ENCODE measurements at places on chromosomes 16 and 17.
A peak's percentile ranks its signal among the peaks of the same experiment; 100 is the strongest.

DNA sequence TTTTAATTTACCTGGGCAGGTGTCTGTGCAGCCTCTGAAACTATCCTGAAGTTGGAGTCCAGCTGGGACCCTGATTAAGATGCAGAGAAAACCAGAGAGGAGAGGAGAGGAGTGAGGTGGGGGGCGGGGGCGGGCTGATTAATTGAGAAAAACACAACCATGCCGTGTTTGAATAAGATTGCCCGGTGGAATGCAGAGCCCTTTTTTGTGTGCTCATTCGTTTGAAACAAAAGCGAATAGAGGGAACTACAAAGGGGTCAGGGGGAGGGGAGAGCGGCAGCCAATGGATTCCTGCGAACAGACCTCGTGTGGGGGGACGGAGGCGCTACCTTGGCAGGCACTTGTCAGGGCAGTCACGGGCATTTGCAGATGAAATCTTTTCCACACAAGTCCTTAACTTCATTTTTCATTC, 355.8 kb downstream of the SOX9 start:
- no peak for DNase-seq

DNA sequence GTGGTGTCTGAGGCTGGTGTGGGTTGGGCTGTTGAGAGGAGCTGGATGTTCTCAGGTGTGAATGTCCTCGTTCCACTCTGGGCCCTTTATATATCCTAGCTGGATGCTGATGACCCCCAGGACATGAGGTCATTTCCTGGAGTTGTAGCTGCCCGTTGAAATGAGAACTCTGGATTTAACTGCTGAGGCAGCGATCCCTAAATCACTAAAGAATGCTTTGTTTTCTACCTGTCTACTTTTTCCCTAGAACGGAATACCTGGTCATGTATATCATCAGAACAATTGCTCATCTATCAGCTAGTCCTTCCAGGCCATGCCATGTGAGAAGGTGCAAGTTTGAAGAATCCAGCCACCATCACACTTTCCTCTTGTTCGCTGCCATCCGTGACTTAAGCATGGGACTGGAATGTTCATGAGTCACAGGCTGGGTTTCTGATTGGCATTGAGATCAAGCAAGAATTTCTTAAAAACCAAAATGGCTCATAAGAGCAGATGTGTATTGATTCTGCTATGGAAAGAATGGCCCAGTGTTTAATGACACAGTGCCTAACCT, at the start of gene KRTAP2-3:
Gene KRTAP2-3 (minus strand): TSS at position 63 of the 553 bp plus-strand sequence. CDS start 64 bp downstream, outside the sequence.
- DNase-seq: no peak

GRCh38 chr17:69367298-69367697, 40.4 kb upstream of the ABCA5 start:
- DNase-seq: no peak

GRCh38 chr17:36597866-36598777, 3.3 kb upstream of the MRM1 start:
- DNase-seq: no peak

DNA sequence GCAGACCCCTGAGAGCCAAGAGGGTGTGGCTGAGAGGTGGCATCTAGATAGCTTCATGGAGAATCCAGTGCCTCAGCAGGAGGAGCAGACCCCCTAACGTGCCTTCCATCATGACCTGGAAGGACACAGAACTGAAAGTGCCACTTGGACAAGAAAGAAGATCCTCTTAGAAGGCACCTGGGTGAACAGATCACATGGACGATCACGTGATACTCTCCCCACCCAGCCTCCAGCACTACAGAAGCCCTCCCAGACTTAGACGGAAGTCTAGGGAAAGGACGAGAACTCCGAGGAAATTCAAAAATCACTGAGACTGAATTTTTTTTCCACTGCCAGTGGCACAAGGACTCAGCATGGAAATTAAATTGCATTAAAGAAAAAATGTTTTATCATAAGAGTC, 113.4 kb downstream of the MRM1 start:
- DNase-seq: no peak

DNA sequence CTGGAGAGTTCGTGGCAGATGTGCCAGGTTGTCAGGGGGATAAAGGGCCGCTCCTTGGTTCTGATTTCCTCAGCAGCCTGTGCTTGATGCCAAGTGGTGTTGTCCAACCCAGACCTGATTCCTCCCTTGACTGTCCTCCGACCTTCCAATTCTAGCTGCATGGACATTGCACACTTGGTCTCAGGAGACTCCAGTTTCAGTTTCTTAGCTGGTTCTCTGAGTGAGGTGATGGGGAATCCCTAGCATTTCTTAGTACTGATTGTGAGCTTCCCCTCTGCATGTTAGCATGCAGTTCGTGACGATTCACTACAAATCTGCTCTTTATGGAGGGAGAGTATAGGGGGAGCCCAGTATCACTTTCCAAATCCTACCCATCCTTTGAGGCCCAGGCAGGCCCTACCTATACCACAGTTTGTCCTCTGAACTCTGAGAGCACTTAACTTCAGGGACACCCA, 12.4 kb upstream of the CCR7 start:
- DNase-seq: no peak

DNA sequence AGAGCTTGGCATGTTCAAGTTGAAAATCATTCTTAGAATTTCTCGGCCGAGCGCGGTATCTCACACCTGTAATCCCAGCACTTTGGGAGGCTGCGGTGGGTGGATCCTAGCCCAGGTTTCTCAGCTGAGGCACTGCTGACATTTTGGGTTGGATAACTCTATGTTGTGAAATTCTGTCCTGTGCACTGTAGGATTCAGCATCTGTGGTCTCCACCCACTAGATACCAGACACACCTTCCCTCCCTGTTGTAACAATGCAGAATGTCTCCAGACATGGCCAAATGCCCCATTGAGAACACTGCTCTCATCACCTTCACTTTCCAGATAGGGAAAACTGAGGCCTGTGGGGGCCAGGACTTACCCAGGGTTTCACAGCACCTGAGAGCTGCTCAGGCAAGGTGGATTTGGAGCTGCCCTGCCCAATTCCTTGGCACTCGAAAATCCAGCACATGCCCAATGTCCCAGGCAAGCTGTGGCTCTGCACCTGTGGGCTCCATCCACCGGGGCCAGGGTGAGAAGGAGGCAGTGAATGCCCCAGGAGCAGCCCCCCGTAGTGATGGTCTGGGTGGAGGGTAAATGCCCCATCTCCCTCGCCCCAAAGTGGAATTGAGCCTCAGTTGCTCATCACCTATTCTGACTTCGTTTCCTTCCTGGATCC, 20.2 kb upstream of the TVP23A start:
- no peak for DNase-seq

GRCh38 chr16:49854188-49854795, 1.6 kb downstream of the ZNF423 start:
- DNase-seq: no peak

GRCh38 chr17:2170023-2170422, 115.1 kb downstream of the HIC1 start:
- DNase-seq: peak; percentile 19

GRCh38 chr16:27495191-27495590, 54.5 kb downstream of the GTF3C1 start:
- DNase-seq: no peak

DNA sequence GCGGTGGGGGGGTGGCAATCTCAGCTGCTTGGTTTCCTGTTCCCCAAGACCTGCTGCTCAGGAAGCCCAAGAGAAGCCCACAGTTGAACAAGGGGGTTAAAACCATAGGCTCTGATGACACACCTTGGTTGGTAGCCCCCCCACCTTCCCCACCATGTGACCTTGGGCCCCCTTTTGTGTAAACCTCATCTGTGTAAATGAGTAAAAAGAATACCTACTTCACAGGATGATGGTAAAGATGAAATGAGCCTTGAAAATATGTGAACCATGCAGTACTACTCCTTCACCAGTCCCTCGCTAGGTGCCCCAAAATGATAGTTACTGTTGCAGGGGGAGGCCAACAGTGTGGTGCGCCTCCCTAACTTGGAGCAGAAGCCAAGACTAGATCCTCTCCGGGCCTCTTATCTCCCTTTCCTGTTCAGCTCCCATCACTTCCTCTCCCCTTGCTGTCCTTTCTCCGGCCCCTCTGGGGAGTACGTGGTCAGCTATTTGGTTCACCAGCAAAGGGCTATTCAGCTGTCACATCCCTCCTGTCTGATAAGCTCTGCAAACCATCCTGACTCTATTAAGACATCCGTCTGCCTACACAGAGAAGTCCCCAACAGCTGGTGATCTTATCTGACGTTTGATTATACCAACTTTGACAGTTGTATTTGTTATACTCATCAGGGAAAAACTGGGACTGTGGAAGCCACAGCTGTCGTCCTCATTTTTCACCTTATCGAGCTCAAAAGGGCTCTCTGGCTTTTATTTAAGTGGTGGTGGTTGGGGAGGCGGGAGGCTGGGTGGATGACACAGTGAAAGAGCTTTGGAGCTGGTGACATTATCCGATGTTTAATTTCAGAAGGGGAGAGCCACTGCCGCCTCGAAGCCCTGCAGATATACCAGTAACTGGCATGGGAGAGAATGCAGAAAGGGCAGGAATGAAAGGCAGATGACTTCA, 19.9 kb downstream of the DCAKD start:
- no peak for DNase-seq

DNA sequence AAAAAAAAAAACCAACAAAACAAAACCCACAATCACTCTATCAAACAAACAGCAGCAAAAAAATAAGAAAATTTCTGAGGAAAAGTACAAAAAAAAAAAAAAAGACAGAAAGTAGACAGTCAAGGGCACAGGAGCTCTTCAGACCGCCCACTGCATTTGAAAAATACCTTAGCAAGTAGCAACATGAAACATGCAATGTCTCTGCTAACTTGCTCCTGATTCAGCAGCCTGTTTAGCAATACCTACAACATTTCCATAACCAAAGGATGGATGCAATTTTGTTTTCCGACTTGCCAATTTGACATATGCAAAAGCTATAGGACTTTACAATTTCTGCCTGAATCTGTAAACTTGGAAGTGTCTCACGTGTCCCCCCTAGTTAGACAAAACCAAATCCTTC, 57.4 kb downstream of the SYNRG start:
- no peak for DNase-seq

- peak; percentile 77 for DNase-seq
These were observed 24.8 kb downstream of the ITPRIPL2 start for GRCh38 chr16:19138601-19139000.

- DNase-seq: no peak
These were observed 5.0 kb downstream of the FHOD1 start for GRCh38 chr16:67242138-67242730.

DNA sequence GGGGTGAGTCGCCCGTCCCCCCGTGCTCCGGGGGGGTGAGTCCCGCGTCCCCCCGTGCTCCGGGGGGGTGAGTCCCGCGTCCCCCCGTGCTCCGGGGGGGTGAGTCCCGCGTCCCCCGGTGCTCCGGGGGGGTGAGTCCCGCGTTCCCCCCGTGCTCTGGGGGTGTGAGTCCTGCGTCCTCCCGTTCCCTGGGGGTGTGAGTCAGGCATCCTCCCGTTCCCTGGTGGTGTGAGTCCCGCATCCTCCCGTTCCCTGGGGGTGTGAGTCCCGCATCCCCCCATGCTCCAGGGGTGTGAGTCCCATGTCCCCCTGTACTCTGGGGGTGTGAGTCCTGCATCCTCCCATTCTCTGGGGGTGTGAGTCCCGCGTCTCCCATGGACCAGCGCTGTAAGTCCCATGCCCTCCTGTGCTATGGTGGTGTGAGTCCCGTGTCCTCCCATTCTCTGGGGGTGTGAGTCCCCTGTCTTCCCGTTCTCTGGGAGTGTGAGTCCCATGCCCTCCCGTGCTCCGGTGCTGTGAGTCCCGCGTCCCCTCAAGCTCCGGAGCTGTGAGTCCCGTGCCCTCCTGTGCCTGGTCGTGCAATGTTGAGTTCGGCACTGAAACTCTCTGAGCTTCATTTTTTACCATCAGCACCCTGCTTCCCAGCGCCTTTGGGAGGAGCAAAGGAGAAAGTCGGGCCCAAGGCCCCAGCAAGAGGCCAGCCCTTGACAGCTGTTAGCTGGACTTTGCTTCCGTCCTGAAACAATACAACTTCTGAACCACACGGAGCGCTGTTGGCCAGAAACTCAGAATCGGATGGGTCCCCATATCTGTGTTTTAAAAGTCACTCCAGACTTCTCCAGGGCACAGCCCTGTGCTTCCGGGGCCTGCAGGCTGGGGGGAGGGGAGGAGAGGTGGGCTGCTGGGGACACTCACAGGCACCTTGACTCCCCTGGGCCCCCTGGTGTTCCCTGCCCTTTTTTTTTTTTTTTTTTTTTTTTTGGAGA, 11.5 kb upstream of the ZC3H18 start:
- DNase-seq: peak; percentile 83

GRCh38 chr17:6422654-6423241, 12.2 kb downstream of the AIPL1 start:
- no peak for DNase-seq

DNA sequence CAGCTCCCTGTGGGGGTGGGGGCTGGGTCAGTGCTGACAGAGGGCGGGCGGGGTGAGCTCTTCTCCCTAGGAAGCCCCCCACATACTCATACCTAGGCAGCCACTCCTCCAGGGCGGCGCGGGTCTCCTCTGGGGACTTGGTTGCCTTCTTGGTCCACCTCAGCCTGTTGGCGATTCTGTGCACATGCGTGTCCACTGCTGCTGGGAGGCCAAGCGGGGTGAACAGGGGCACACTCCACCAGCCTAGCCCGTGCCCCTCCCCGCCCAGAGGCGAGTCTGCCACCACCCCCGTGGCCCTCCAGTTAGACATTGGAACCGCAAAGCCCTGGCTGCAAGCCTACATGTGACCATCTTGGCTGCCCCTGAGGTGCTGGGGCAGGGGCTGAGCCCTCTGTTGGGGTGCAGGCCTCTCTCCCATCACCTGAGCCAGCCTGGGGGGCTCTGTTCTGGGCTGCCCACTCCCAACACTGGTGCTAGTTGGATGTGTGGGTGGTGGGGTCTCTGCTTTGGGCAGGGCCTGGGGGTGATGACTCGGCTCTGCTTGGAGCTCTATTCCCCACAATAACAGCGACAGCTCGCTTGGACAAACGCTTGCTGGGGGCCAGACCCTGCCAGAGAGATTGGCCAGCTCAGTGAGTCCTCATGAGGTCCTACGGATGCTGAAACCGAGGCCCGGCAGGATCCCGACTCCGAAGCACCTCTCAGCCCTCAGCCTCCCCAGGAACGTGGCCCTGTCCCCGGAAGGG, 7.4 kb downstream of the NTHL1 start:
- DNase-seq: peak; percentile 50

DNA sequence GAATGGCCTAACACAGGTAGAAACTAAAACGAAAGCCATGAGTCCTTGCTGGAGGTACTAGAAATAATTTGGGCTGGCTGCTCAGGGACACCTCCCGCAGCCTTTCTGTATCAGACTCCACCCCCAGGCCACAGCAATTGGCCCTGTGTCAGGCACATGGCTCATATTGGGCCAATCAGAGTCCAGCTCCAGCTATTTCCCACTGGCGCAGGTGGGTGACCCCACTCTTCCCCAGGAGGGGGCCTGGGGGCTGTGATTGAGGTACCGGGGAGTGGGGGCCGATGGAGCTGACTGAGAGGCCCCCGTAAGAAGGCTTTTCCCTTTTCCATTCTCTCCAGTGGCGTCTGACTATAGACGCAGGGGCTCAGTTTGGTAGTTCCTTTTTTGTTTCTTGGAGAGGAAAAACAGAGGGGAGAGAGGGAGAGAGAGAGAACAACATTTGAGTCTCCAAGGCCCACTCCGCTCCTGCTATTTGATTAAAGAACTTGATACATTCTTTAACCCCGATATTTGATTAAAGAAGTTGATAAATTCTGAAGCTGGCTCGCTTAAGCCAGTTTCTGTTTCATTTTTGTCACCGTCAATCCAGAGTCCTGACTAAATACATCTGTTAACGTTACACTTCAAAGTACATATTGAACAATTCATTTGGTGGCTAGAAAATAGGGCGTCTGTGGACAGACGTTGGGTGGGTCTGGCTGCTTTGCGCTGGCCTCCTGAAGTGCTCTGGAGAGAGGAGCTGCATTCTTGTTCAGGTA, 26.3 kb downstream of the FOXL1 start:
- DNase-seq: no peak

GRCh38 chr16:25916037-25916436, 224.3 kb downstream of the HS3ST4 start:
- DNase-seq: no peak

All from DMS53 (cell line).